Stimulated activated CD4-positive, alpha-beta T cell treated with anti-CD3 and anti-CD28 coated beads, Interleukin-15, amount 100 ng/mL, for 1 hour (primary cell): ENCODE measurements at places on chromosomes 7 and 10.

DNA sequence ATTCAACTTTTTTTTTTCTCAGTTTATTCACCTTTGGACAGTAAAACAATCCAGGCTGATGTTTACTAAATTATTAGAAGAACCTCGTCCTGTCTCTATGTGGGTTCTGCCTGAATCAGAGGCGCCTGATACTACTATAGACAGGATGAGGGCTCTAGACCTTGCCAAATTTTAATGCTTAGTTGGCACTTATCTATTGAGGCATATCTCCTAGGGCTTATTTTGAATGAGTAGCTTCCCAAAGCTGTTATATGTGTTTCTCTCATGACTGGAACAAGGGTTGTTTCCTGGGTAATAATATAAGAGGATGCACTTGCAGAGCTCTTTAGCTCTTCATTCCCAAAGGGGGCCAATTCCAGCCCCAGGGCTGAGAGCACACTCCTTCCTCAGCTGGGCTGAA is 23.6 kb downstream of the HECW1 start:
- no peak for DNase-seq

- no peak for DNase-seq
These were observed 87.0 kb downstream of the VIPR2 start for GRCh38 chr7:159057647-159058046.

DNA sequence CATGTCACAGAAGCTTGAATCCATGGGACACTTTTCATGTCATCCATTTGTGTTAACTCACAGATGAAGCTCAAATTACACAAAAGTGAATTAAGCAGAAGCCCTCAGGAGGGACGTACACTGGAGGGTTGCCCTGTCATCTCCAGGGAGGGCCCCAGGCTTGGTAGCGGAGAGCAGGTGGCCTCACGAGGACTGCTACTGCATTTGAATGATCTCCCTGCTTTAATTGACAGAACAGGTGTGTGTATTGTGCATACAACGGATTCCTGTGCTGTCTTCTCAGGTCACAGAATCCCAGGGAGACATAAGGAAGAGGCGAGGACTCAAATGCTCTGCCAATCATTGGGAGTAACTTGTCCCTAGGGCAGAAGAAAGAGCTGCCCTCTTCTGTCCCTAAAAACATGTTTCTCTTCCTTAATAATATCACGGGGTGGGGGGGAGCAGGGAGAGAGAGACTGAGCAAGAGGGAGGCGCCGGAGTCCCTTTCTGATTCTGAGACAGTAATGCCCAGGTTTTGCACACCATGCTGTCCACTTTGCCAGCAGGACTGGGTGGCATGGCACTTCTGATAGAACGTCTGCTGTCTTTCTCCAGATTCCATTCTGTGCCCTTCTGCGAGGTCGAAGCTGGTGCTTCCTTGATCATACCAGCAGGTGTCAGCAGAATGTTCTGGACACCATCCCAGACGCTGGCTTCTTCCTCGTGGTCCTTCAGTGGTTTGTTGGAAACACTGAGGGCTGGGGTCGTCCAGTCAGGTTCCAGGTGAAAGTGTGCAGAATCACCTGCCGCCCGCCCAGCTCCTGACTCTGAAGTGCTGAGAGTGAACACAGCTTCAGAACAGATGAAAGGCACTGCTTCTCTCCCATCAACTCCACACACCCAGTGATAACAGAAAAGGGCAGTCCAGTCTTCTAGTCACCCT is 26.2 kb upstream of the RASGEF1A start:
- no peak for DNase-seq

DNA sequence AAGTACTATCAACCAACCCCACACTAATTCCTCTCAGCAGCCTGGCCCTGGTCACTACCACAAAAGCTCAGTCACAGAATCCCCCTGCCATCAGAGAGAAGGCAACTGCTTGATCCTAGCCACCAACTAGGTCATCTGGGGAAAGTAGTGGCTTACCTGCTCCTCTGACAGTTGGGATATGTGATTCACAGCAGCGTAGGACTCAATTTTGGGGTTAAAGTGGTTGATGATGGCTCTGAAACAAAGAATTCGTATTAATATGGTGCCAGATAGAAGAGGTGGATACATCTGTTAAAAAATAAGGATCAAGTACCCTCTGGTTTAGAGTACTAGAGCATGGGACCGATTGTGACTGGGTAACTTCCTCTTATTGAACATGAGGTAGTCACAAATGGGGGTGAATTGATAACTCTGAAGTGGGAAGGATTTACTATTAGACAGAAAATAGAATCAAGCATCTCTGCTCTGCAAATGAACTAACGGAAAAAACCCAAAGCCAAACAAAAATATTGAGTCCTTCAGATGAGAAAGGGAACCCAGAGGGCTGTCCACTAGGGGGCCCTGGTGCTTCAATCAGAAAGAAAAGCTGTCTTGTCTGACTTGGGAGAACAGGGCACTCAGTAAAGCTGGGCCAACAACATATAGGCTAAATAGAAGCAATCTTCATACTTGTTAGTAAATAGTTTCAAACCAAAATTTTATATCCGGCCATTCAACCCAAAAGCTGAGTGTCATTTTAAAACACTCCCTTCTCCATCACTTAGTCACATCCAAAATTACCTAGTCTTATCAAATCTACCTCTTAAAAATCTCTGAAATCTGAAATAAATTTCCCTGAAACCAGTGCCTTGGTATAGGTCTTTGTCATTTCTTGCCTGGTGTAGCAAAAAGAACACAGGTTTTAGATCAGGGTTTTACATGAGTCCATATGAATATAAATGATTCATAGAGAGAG is 45.9 kb upstream of the KCNIP2 start:
- DNase-seq: peak; percentile 37

DNA sequence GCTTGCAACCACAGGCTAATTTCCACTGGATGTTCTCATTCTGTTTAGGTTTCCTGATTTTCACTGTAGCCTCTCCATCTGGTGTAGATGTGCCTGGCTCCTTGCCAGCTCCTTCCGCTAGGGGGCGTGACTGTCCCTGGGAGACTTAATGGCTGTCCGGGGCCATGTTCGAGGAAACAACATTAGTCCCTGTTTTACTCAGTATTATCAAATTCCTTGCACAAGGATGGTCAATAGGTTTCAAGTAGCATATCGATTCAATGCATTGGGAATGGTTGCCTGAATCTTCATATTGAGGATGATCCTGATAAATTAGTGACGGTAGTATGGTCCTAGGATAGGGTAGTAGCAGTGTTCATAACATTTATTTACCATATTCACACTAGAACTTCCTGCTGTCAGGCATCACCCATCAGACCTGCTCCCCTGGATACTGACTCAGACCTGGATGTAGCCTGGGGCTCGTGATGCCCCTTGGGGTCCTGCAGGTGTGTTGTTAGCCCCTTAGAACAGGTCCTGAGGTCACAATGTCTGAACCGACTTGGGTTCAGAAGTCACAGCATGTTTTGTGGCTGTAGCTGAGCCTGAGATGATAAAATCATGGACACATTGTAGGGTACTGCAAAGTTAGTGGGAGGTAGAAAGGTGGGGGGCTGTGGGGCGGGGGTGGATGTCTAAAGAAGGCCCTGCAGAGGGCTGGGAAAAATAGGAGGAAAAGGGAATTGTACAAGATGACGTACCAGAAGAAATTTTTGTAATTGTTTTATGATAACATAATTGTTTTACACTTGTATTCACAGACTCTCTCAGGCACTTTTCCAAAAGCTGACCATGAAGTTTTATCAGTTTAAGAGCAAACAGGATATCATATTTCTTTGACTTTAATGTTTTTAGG is 8.9 kb upstream of the EXOC6 start:
- no peak for DNase-seq

DNA sequence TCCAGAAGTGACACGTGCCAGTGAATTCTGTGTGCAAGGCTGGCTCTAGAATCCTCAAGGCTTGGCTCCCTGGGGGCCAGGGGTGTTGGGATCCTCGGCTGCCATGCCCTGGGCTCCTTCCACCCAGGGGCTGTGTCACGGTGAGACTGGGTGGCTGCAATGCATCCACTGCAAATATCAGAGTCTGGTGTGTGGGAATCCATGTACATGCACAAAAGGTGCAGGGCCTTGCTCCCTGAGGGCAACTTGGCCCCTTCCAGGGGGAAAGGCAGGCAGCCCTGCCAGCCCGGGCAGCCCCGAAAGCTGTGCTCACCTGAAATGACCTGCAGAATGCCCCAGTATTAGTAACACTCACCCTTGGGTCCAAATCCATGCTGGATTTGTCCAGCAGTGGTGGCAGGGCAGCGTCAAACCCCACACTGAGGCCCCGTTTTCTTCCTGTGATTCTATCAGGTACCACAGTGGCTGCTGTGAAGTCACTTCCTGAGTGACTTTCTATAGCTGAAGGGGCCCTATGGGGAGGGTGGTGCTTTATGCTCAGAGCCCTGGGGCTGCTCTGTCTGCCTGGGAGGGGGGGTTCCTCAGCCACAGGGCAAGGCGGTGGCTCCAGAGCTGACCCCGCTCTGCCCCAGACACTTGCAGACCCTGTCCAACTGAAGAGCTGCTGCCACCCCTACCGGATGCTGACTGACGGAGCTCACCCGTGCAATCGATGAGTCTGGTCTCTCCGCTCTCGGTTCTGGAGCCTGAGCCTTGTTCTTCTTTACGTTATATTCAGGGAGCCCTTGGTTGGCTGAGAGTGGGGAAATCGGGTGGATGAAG is 317.7 kb downstream of the GLRX3 start:
- no peak for DNase-seq

DNA sequence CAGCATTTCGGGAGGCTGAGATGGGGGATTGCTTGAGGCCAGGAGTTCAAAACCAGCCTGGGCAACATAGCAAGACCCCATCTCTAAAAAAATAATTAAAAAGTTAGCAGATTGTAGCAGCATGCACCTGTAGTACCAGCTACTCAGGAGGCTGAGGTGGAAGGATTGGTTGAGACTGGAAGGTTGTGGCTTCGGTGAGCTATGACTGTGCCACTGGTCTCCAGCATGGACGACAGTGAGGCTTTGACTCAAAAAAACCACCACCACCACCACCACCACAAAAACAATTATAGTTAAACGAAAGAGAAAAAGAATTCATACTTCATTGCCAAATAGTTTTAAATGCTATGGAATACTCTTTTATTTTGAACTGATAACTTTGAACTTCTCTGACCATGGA is 63.4 kb downstream of the VTI1A start:
- DNase-seq: no peak

GRCh38 chr10:48288661-48289060 is 14.2 kb upstream of the FRMPD2 start:
- no peak for DNase-seq
